ENCODE measurements at places on chromosomes 7 and 10. TPM values are rescaled to one million over a fixed set of nuclear protein-coding genes. Genes with fewer than 3 reads are reported as not detected.

Gene FFAR4
- total RNA-seq = not detected

Gene DLX5
- total RNA-seq = not detected

Gene GIMAP5
- total RNA-seq = 45.9 TPM

Gene RARRES2
- total RNA-seq = not detected

Gene SIRT1
- 29.9 TPM for total RNA-seq

Gene MYH16
- total RNA-seq = not detected

Gene BBIP1
- 36.4 TPM for total RNA-seq

Gene SAMD9
- total RNA-seq = 6.9 TPM

Gene VWA2
- 0.07 TPM for total RNA-seq
